NCI-H460 (cell line): ENCODE measurements at places on chromosomes 1 and 21.

GRCh38 chr21:42505090-42505726 lies 8.4 kb upstream of the SLC37A1 start:
- no peak for DNase-seq

GRCh38 chr1:9041116-9041779 lies 15.0 kb upstream of the SLC2A7 start:
- DNase-seq: no peak

DNA sequence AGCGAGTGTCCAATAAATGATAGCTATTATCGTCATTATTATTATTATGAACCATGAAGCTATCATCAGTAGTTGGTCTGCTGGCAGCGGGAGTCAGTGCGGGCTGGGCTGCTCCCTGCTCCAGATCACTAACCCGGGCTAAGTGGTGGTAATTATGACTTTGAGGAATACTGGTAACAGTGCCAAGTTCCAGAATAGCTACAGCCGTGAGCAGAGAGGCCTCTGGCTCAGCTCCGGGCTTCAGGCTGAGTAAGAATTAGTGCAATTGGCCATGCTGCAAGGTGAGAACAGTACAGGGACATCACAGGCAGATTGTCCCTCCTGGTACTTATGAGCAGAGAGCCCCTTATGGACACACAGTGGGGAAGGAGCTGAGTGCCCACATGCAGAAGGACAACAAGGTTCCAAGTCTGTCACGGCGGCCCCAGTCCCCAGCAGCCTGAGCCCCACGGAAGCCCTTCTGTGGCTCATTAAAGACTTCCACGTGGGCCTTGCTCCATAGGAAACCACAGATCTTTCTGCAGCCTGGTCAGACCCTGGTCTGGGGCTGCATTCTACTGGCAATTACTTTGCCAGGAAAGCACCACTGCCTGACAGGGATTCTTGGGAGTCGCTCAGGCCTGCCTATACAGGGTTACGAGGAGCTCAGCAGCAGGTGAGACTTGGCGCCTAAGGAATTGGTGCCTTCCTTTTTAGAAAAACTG lies 235.1 kb downstream of the RRAGC start:
- no peak for DNase-seq

- DNase-seq: no peak
Observed at GRCh38 chr21:42266971-42267556, 48.1 kb downstream of the ABCG1 start.

DNA sequence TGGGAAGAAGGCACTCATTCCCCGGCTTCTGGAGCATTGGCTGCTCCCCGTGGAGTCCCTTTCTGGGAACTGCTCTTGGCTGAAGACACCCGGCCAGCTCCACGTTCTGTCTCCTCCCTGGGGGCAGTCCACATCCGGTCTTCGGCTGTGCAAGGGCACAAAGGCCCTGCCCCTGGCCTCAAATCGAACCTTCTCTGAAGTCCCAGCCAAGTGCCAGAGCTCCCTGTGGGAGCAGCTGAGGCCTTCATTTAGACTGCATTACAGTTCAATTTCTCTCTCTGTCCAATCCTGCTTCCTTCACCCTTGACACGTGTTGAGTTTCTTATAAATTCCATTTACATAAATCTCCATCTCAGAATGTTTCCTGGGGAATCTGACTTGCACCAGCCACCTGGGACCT lies 132.9 kb upstream of the POU3F1 start:
- DNase-seq: no peak

- no peak for DNase-seq
Observed at GRCh38 chr1:21532496-21532895, 23.3 kb downstream of the ALPL start.

- no peak for DNase-seq
Observed at GRCh38 chr21:33566514-33566913, 22.0 kb downstream of the DONSON start.

- DNase-seq: no peak
Observed at GRCh38 chr1:10707208-10707607, 89.2 kb downstream of the CASZ1 start.

DNA sequence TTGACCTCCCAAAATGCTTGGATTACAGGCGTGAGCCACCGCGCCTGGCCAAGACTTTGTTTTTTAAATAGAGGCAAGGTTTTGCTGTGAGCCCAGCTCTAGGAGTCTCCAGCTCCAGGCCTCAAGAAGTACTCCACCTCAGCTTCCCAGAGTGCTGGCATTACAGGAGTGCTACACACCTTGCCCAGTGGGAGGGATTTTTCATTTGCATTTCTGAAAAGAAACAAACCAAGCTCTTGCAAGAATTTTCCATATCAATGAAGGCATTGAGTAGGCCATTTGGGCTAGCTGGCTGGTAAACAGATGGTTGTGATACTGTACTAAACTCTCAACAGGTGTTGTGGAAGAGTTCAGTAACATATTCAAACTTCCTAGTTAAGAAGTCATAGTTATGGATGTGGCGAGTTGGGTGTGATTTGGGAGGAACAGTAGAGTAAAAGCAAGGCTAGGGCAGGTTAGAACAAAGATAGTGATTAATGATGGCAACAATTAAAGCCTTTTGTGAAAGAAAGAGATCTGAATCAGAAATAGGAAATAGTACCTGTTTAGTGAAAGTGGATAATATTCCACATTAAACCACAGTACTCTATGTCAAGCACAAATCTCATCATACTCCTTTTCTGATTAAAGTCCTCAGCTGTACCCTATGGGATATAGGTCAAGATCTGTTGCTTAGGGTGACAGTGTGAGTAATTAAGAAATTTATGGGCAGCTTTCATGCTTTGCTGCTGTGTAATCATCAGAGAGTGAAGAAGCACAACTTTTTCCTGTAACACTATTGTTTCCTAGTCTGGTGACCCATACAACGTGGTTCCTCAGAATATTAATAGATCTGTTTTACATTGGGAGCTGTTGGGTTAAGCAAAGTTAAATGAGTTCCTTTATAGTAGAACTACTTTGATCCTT lies 10.7 kb downstream of the AKIRIN1 start:
- DNase-seq: no peak

- no peak for DNase-seq
Observed at GRCh38 chr1:165894591-165894990, 67.2 kb downstream of the UCK2 start.

- DNase-seq: no peak
Observed at GRCh38 chr1:234900595-234900994, 228.0 kb downstream of the TOMM20 start.

GRCh38 chr1:100657876-100658715 lies 61.4 kb upstream of the VCAM1 start:
- DNase-seq: no peak

- no peak for DNase-seq
Observed at GRCh38 chr1:39894884-39895495, 6.7 kb downstream of the MYCL start.

GRCh38 chr1:221858818-221859611 lies 117.1 kb upstream of the DUSP10 start:
- no peak for DNase-seq

GRCh38 chr1:66758241-66758755 lies 6.0 kb downstream of the DYNLT5 start:
- no peak for DNase-seq

GRCh38 chr1:231317306-231318014 lies 20.2 kb downstream of the EXOC8 start:
- DNase-seq: no peak

DNA sequence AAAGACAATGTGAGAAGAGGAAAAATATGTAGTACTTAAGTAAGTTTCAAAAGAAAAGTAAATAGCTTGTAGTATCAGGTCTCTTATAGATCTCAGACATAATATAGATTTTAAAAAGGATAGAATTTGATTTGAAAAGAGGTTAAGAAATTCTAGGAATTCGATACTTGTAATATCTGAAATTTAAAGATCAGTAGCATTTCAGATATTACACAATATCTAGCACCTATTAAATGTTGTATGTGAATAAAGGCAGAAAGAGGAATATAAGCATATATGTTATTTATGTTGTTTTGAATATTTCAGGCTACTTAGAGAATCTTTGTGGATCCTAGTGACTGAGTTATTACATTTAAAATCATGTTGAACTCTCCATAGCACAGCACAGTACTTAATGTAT lies 35.0 kb upstream of the METTL18 start:
- DNase-seq: no peak

GRCh38 chr21:14114251-14114650 lies 96.5 kb downstream of the LIPI start:
- DNase-seq: no peak
